AG04449 (cell line): ENCODE measurements at places on chromosomes 1 and 21.

GRCh38 chr1:200473698-200474371, 64.0 kb upstream of the ZNF281 start:
- no peak for DNase-seq

- no peak for DNase-seq
These were observed 69.6 kb downstream of the OLFML2B start for GRCh38 chr1:161954050-161954449.

GRCh38 chr1:226608699-226609505, 60.3 kb downstream of the STUM start:
- no peak for DNase-seq

DNA sequence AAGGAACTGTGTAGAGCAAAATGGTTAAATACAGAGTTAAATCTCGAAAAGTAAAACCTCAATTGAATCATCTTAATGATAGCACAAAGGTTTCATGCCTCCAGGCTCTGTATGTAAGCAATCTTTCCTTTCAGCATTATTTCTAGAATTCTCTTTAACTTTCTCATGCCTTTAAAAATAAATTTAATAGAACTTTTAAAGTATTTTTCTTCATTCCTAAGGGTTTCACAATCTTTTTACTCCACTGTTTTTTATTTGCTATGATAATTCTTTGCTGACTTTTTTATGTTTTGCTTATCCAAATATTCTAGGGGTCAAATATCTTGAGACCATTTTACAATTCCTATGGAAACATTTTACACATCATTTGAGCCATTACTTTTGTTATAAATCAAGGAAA, 288.0 kb downstream of the BACH1 start:
- DNase-seq, result peak; percentile 26

GRCh38 chr1:36723813-36724212, 241.1 kb upstream of the CSF3R start:
- no peak for DNase-seq

GRCh38 chr1:178579562-178579961, 66.7 kb downstream of the TEX35 start:
- no peak for DNase-seq

GRCh38 chr1:209045331-209046057, 538.0 kb upstream of the CAMK1G start:
- DNase-seq, result no peak

- DNase-seq, result no peak
These were observed 22.0 kb downstream of the SYT6 start for GRCh38 chr1:114131526-114132220.

GRCh38 chr1:117753232-117753631, 147.4 kb downstream of the TENT5C start:
- no peak for DNase-seq

DNA sequence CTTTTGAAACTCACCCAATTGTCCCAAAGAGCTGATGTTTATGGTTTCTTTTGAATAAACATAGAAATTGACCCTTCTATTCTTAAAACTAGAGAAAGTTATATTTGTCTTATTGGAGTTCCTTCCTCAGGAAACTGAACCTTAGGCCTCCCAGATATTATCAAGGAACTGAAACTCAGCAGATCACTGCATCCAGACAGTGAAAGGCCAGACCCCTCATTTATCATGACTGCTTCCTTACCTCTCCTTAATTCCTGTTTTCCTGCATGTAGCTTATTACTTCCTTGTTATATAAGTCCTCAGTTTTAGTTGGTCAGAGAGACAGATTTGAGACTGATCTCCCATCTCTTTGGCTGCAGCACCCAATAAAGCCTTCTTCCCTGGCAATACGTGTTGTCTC, 27.5 kb downstream of the SLC22A15 start:
- no peak for DNase-seq

- no peak for DNase-seq
These were observed 18.9 kb upstream of the BTG2 start for GRCh38 chr1:203286161-203286984.

DNA sequence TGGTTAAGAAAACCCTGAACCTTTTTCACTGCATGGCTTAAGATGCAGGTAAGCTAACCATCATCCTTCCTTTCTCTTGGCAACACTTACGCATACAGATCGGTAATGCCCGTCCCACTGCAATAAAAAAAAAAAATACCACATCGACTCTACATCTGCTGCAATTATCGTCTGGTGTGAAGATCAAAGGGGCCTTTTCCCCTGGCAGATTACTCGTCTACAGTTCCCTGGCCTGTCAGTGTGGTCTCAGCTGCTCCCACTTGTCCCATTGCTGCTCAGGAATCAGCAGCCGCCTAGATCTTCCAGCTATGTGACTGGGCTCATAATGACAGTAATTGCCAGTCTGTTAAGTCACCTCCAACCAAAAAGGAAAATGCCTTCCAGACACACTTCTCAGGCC, 133.1 kb downstream of the SETD4 start:
- DNase-seq, result no peak

- DNase-seq, result no peak
These were observed 77.0 kb downstream of the OMA1 start for GRCh38 chr1:58469476-58469875.

GRCh38 chr1:226738995-226739695, at the start of gene ITPKB:
TSS of gene ITPKB (minus strand) at chr1:226739282. CDS start at chr1:226737458, 1,824 bp downstream.
- no peak for DNase-seq

GRCh38 chr1:63980740-63981407, 207.1 kb downstream of the ROR1 start:
- no peak for DNase-seq

DNA sequence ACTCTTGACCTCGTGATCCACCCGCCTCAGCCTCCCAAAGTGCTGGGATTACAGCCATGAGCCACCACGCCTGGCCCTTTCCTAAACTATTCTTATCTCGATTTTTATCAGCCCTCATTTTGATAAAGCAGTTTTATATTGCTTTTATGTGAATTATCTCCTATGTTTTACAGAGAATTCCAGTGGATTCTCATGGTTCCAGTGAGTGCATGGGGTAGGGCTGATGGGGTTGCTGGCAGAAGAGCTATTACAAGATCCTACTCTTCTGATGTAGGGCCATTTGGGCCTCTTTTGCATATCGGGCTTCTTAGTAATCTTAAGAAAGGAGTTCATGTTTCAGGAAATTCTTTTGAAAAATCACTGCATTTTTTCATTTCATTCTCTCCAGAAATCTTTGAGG, 187.6 kb downstream of the PBX1 start:
- no peak for DNase-seq

GRCh38 chr1:225498549-225499136, 70.8 kb upstream of the LBR start:
- DNase-seq, result no peak

DNA sequence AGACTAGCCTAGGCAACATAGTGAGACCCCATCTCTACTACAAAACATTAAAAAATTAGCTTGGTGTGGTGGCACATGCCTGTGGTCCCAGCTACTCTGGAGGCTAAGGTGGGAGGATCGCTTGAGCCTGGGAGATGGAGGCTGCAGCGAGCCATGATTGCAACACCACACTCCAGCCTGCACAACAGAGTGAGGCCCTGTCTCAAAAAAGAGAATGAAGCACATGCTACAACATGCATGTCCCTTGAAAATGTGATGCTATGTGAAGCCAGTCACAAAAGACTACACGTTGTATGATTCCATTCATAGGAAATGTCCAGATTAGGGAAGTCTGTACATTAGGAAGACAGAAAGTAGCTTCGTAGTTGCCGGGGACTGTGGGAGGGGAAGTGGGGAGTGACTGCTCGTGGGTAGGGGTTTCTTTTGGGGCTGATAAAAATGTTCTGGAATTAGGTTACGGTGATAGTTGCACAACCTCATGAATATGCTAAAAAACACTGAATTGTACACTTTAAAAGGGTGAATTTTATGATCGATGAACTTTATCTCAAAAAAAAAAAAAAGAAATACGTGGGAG, 202.1 kb downstream of the KAZN start:
- DNase-seq, result no peak

GRCh38 chr1:221939607-221940006, 197.7 kb upstream of the DUSP10 start:
- no peak for DNase-seq

- peak; percentile 56 for DNase-seq
These were observed 25.0 kb downstream of the RLF start for GRCh38 chr1:40185951-40186864.

- DNase-seq, result no peak
These were observed 21.7 kb upstream of the SHCBP1L start for GRCh38 chr1:182974506-182975191.

DNA sequence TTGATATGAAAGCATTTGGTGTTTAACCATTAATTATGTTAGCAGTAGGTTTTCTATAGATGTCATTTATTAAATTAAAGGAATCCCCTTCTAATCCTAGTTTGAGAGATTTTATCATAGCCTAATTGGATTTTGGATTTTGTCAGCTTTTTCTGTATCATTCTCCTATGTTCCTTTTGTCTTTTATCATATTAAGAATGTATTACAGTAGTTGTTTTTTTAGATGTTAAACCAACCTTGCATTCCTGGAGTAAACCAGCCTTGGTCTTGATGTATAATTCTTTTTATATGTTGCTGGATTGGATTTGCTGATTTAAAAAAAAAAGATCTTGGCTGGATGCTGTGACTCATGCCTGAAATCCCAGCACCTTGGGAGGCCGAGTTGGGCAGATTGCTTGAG, 5.6 kb downstream of the SETDB1 start:
- no peak for DNase-seq

GRCh38 chr1:236706183-236706582, 19.9 kb downstream of the ACTN2 start:
- DNase-seq, result no peak

- no peak for DNase-seq
These were observed 26.4 kb downstream of the LRRC8B start for GRCh38 chr1:89550995-89551394.
